Peyer's patch (tissue), 4 donors: ENCODE measurements at places on chromosomes 1 and 21. TPM values are rescaled to one million over a fixed set of nuclear protein-coding genes. Genes with fewer than 3 reads are reported as not detected.

The PRAMEF12 gene
- total RNA-seq: not detected

The PYHIN1 gene
- 32.2 TPM for total RNA-seq

The CD160 gene
- total RNA-seq: not detected

The SLC44A5 gene
- 0.70 TPM for total RNA-seq

The PRPF38A gene
- total RNA-seq: 20.6 TPM

The FCMR gene
- total RNA-seq: 248 TPM

The POU3F1 gene
- total RNA-seq: not detected

The AQP10 gene
- total RNA-seq: not detected

The COL9A2 gene
- 3.7 TPM for total RNA-seq

The KCNE2 gene
- not detected for total RNA-seq

The GNG12 gene
- total RNA-seq: 198 TPM

The CCDC28B gene
- total RNA-seq: 1.1 TPM

The TAS1R1 gene
- not detected for total RNA-seq
